ENCODE measurements at places on chromosomes 4 and X.

DNA sequence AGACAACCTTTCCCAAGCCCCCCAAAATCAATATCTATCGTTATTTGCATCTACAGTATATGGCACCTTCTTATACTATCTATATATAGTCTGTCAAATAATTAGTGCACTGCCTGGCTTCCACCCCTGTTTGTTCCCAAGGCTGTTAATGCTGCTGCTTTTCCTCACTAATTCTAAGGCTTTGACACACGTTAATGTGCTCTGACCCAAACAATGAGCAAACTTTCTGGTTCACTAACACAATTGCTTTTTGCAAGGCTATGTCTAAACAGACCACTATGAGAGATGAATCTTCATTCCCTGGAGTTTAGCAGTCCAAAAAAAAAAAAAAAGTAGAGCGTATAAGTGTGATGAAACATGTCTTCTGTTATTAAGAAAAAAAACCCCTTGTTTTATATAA is 360.9 kb upstream of the AGA start:
- no peak for DNase-seq

DNA sequence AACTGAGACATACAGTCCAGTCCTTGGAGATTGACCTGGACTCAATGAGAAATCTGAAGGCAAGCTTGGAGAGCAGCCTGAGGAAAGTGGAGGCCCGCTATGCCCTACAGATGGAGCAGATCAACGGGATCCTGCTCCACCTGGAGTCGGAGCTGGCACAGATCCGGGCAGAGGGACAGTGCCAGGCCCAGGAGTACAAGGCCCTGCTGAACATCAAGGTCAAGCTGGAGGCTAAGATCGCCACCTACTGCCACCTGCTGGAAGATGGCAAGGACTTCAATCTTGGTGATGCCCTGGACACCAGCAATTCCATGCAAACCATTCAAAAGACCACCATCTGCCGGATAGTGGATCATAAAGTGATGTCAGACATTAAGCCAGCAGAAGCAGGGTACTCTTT is 20.4 kb upstream of the FRMPD3 start:
- DNase-seq: peak; percentile 10

- DNase-seq: no peak
Measured at GRCh38 chr4:35358001-35358584, 886.2 kb downstream of the ARAP2 start.

GRCh38 chrX:40933706-40934425 is 151.4 kb upstream of the USP9X start:
- peak; percentile 86 for DNase-seq
